ENCODE measurements at places on chromosomes 6 and 20.

- no peak for DNase-seq
These were observed 13.4 kb downstream of the NAPB start for GRCh38 chr20:23407781-23408464.

- DNase-seq: no peak
These were observed 50.4 kb downstream of the HS3ST5 start for GRCh38 chr6:114292431-114292830.

DNA sequence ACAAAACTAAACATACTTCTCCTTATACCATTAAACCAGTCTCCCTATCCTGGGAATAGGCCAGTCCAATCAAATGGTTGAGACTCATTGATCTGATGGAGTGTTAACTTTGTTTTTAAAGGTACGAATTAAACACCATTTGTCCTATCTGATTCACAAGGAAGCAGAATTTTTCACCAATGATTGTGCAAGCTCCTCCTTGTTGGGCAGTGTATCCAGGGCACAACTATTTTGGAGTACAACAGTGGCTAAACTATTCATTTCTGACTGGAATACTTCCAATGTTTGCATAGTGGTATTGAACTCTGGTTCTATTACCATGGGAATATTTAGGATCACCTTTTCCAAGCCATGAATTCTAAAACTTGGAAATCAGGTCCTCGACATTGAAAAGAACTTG is 5.4 kb upstream of the PPP1R3G start:
- no peak for DNase-seq

GRCh38 chr6:148955441-148955840 is 208.6 kb downstream of the UST start:
- no peak for DNase-seq

DNA sequence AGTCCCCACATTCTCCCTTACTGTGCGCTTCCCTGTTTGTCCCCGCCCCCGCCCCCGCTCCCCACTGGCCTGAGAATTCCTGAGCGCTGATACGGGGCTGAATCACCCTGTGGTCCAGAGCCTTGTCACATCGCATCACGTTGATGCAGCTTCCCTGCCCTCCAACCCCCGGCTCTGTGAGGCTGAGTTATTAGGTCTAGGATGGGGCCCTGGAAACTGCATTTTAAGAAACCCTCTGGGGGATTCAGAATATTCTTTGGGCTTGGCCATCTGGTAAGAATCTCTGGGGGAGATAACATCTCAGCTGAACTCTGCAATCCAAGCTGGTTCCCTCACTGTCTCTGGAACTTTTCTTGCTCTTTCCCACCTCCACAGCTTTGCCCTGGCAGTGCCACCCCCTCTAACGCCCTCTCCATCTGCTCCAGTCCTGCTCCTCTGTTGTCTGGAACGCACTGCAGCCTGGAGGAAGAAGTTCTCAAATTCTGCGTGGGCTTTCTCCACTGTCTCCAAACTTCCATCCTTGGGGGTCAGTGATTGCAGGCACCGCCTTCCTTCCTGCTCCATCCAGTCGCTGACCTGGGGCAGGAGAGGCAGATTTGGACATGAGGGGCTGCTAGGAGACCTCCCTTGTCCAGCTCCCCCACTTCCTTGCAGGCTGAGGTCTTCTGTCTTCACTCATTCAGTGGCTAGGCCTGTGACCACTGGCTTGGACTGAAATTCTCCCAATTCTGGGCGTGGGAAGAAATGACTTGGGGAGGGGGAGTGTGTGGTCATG is 42.6 kb downstream of the KIAA1755 start:
- no peak for DNase-seq

DNA sequence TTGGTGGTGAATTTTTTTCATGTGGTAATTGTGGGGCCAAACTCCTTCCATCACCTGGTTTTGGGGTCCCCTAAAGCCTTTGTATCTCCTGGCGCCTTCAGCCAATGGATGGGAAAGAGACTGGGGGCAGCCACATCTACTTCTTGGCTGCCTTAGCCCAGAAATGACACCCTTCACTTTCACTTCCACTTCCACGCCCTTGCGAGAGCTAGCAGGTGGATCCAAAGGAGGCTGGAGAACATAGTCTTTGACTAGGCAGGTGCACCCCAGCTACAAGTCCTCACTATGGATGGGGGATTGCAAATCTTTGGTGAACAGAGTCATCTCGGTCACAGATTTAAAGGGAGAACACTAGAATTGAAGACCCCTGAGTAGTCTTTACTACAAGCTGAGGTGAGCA is 70.8 kb downstream of the NDUFAF5 start:
- no peak for DNase-seq

DNA sequence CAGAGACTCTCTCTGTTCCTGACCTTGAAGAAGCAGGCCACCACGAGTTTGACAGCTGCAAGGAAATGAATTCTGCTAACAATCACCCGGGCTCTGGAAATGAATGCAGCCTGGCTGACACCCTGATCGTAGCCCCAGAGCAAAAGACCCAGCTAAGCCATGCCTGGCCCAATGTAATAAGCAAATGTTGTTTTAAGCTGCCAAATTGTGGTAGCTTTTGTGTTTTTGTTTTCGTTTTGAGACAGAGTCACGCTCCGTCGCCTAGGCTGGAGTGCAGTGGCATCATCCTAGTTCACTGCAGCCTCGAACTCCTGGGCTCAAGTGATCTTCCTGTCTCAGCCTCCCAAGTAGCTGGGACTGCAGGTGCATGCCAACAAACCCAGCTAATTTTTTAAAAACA is 3.3 kb upstream of the OXT start:
- no peak for DNase-seq

GRCh38 chr20:2697768-2698167 is 5.2 kb downstream of the EBF4 start:
- no peak for DNase-seq

GRCh38 chr20:63500902-63501817 is 2.3 kb upstream of the EEF1A2 start:
- no peak for DNase-seq

DNA sequence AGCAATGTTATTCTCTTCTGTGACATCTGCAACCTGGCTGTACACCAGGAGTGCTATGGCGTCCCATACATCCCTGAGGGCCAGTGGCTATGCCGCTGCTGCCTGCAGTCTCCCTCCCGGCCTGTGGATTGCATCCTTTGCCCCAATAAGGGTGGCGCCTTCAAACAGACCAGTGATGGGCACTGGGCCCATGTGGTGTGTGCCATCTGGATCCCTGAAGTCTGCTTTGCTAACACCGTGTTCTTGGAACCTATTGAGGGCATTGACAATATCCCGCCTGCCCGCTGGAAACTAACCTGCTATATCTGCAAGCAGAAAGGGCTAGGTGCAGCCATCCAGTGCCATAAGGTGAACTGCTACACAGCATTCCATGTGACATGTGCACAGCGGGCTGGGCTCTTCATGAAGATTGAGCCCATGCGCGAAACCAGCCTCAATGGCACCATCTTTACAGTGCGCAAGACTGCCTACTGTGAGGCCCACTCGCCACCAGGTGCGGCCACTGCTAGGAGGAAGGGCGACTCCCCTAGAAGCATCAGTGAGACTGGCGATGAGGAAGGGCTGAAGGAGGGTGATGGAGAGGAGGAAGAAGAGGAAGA is 4.6 kb downstream of the BRPF3 start:
- DNase-seq: no peak

- no peak for DNase-seq
These were observed 302.0 kb upstream of the PLCB4 start for GRCh38 chr20:8766868-8767390.

DNA sequence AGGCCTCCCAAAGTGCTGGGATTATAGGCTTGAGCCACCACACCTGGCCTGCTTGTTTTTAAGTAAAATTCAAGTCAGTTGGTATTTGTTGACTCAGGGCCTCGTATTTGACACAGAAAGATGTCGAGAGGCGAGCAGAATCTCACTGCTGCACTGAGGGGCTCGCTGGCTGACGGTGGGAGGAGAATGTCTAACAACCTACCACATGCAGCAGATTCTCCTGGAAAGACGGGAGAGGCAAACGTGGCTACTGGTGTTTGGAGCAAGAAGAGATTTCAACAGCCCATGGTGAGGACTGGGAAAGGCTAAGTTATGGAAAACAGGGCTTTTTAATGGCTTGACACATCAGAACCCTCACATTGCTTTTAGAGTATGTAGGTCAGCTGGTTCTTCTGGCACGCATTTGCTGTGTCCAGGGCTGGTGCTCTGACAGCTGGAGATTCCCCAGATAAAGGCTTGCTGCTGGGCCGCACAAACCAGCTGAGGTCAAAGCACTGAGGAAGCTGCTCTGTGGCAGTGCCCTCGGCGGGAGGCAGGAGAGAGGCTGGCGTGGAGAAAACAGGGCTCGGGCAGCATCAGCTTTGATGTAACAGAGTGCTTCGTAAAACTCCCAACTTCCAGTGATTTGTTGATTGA is 84.2 kb upstream of the FRMD1 start:
- no peak for DNase-seq

DNA sequence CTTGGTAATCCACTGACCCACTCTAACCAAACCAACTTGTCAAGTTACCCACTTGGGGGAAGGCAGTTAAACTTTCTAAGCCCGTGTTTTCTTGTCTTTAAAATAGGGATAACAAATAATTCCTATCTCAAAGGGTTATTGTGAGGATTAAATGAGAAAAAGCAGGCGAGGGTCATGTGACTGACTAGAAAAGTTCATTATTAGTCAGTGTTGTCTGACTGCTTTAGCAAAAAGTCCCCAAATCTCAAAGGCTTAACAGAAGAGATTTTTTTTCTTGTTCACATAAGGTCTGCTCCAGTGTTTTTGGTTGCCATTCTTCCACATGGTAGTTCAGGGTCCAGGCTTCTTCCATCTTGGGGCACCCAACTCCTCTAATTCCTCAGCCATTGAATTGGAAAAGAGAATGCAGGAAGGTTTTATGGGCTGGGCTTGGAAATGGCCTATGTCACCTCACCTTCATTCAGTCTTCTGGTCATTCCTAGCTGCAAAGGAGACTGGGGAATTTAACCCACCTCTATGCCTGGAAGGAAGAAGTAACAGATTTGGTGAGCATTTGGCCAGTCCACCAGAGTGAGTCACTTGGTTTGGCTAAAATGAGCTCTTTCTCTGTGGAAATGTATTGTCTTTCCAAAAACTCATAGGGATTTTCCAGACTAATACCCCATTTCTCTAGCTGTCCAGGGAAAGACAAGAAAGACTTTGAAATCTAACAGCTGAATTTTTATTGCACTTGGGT is 77.0 kb downstream of the CAP2 start:
- DNase-seq: no peak

DNA sequence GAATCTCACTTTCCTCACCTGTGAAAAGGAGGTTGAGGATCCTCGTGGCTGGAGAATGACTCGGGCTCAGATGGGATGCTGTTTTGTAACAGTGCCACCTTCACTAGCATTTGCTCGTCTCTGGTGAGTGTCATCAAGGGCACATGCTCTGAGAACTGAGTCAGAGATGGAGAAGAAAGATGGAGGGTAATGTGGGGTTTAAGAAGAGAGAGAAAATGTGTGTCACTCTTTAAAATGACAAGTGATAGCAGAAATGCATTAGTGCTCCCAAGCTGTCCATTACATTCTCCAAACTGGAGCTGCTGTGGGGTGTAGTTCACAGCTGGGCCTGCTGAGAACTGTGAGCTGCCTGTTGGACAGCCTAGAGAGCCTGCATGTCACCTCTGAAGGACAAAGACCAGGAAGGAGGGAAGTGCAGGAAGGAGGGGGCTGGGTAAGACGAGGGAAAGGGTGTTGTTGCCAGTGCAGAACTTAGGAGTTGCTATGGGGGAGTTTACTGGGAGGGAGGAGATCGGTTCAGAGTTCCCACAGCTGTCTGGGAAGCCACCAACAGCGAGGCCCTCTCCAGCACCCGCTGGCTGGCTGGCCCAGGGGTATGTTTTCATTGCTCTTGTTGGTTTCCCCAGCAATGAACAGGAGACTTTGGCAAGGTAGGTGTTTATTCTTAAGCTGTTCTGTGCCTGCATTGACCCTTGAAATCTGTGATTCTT is 19.8 kb downstream of the GMPR start:
- DNase-seq: peak; percentile 10

DNA sequence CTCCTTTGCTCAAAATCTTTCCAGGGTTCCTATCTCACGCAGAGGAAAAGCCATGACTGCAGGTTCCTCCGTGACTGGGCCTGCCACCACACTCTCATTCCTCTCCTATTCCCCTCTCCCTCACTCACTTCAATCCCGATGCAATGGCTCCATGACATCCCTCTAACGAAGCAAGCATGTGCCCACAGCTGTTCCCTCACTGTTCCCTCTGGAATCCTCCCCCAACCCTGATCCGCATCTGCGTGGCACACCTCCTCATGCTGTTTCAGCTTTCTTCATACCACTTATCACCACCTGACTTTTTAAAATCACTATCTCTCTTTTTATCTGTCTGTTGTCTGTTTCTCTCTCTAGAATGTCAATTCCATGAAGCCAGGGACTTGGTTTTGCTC is 25.5 kb downstream of the ANGPT4 start:
- no peak for DNase-seq

DNA sequence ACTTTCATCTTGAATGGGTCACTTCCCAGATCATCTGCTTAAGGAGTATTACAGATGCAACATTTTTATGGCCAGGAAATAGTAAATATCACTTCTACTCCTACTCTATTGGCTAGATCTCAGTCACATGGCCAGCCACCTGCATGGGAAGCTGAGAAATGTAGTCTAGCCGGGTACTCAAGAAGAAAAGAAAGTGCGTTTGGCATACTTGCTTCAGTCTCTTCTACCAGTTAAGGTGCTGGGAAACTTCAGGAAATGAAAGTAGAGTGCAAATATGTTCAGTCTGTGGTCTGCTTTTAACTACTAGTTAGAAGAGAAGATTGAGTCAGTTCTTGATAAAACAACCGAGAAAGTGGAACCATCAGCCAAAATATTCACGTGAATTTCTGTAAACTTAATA is 129.2 kb downstream of the PDSS2 start:
- DNase-seq: no peak

DNA sequence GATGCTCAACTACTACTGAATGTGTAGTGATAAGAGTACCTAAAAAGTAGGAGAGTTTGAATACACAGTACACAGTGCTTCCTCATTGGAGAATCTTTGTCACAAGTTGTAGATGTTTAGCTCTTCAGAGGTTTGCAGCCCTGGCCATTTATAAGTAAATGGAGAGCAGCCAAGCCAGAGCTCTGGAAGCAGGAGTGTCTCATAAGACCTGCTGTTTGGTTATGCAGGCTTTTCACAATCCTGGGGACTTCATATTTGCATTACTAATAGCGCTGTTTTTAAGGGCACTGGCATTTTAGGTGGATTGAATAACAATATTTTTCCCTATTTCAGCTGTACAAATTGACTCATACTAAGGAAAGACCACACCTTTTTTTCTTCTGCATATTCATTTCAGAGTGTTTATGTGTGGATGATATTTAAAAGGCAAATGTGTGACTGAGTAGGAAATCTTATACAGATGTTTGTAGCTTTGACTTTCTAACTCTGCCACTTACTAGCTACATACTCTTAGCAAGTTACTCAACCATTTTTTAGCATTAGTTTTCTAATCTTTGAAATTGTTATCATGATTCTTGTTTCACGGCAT is 730.5 kb upstream of the MAP3K7 start:
- no peak for DNase-seq

DNA sequence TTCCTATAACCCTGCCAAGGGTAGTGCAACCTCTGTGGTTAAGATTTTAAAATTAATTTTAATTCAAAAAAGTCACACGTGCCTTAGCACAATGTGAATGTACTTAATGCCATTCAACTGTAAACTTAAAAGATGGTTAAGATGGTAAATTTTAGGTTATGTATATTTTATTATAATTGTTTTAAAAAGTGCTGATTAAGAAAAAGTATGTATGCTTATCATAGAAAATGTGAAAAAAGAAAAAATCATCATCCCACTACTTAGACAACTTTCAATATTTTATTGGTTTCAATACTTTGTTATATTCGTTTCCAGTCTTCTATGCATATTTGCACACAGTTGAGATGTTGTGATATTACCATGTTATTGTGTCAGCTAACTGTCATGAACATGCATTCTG is 18.7 kb downstream of the ARFGEF2 start:
- no peak for DNase-seq
